H1 (cell line): ENCODE measurements at places on chromosomes 7 and 10.

- H3K36me3 ChIP-seq: peaks cover 33% of the 10 kb centered on the region
- no peak for DNase-seq
- no peaks in the 10 kb centered on the region; the same call in 1 of the 2 replicates for H3K4me1 ChIP-seq
Measured at GRCh38 chr7:135678612-135679575, 16.6 kb downstream of the STMP1 start.

GRCh38 chr10:48296576-48297098 is 9.8 kb upstream of the MAPK8 start:
- no peaks in the 10 kb centered on the region for H3K27me3 ChIP-seq
- no peak for DNase-seq
- H3K4me3 ChIP-seq: no peak overlapping the region
- H3K4me1 ChIP-seq: no peaks in the 10 kb centered on the region
- no peak overlapping the region for H3K27ac ChIP-seq

- no peak overlapping the region for H3K4me3 ChIP-seq
- no peaks in the 10 kb centered on the region for H3K36me3 ChIP-seq
- H3K4me1 ChIP-seq: no peaks in the 10 kb centered on the region
- no peak for DNase-seq
- no peak overlapping the region for H3K27ac ChIP-seq
Measured at GRCh38 chr7:153320681-153321080, 561.1 kb downstream of the ACTR3B start.

DNA sequence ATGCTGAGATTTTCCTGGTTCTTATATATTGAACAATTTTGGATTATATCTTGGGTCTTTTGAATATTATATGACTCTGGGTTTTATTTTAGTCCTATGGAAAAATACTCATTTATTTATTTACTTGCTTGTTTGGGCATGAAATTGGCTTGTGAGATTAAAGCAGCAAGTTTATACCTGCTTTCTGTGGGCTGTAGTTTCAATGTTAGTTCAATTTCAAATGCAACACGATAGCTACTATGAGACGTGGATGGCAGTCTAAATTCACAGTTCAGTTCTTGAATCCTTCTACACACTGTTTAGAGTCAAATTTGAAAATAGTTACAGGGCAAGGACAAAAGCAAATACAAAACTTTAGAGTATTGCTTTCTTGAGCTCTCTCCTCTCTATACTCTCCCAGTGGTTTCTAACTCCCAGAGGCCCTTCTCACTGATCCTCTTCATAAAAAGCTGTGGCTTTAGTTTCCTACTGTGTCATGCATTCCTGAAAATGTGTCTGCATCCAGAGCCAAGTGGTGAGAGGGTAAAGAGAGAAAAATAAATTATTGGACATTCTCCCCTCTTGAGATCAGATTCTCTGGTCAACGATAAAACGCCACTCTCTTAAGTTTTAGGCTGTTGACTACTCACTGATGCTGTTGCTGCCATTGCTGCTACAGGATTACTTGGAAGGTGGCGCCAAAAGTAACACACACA is 34.4 kb downstream of the POLR1F start:
- no peaks in the 10 kb centered on the region for H3K36me3 ChIP-seq
- H3K4me1 ChIP-seq: no peaks in the 10 kb centered on the region
- H3K27me3 ChIP-seq: no peaks in the 10 kb centered on the region

GRCh38 chr10:108436096-108436495 is 1271.6 kb upstream of the SORCS1 start:
- H3K4me3 ChIP-seq: no peak overlapping the region
- H3K4me1 ChIP-seq: no peaks in the 10 kb centered on the region

GRCh38 chr10:42941790-42942189 is 135.1 kb upstream of the RET start:
- no peaks in the 10 kb centered on the region; the same call in 1 of the 2 replicates for H3K4me1 ChIP-seq
- H3K27ac ChIP-seq: no peak overlapping the region
- H3K27me3 ChIP-seq: no peaks in the 10 kb centered on the region; the same call in 1 of the 2 replicates
- H3K36me3 ChIP-seq: no peaks in the 10 kb centered on the region
- DNase-seq: no peak

DNA sequence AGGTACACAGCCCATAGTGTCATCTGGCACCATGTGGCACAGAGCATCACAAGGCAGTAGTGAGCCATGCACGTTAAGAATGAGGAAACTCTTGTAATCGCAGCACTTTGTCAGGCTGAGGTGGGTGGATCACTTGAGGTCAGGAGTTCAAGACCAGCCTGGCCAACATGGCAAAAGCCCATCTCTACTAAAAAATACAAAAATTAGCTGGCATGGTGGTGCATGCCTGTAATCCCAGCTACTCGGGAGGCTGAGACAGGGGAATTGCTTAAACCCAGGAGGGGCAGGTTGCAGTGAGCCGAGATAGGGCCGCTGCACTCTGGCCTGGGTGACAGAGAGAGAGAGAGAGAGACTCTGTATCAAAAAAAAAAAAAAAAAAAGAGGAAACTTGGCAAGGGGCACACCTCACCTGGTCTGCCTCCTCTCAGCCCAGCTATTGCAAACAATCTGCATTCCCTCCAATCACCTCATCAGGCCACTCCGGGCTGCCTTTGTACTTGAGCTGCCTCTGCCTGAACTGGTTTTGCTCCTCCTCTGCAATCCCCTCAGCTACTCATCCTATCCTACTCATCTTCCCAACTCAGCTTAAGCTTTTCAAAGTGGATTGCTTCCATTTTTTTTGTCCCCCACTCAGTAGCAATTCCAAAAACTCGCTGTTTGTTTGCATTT is 46.0 kb upstream of the OPTN start:
- H3K36me3 ChIP-seq: no peaks in the 10 kb centered on the region
- DNase-seq: no peak
- H3K27me3 ChIP-seq: no peaks in the 10 kb centered on the region
- H3K27ac ChIP-seq: no peak overlapping the region
- H3K4me3 ChIP-seq: no peak overlapping the region

DNA sequence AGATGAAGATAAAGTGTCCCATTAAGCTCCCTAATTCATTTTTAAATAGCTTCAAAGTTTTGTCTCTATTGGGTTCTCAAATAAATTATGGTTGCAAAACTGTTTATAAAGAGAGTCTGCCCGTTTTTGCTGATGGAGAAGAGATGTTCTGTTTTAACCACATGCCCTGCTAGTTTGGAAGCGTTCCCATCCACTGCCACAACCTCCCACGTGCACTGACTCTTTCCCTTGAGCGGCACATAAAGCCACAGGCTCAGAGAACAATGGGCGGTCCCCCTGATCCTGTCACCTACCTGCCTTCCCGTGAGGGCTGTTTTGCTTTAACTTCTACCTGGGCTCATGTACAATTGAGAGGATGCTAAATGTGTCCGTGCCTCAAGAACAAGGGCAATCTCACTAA is 65.5 kb downstream of the CPVL start:
- DNase-seq: no peak
- H3K4me1 ChIP-seq: no peaks in the 10 kb centered on the region
- no peak overlapping the region for H3K4me3 ChIP-seq
- H3K27ac ChIP-seq: no peak overlapping the region
- no peaks in the 10 kb centered on the region for H3K27me3 ChIP-seq

GRCh38 chr7:25732766-25733217 is 419.2 kb upstream of the NFE2L3 start:
- no peaks in the 10 kb centered on the region for H3K36me3 ChIP-seq
- H3K4me3 ChIP-seq: peak overlapping the region; percentile 20; the same call in 1 of the 2 replicates
- no peaks in the 10 kb centered on the region for H3K27me3 ChIP-seq
- peaks cover 10% of the 10 kb centered on the region for H3K4me1 ChIP-seq
- no peak overlapping the region for H3K27ac ChIP-seq
- peak; percentile 33 for DNase-seq

DNA sequence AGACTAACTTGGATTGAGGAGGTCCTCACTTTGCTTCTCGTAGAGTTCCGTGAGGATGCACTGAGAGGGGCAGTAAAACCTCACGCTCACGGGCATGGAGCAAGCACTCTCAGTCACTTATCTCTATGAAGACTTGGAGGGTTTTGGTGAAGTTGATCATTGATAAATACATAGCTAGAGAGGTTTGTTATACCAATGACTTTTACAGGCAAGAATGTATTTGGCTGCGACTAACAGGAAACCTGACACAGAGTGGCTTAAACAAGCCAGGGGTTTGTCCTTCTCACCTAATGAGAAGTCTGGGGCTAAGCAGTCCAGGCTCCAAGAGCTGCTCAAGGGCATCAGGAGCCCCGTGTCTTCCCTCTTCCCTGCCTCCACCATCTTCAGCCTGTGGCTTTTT is 6.1 kb downstream of the BICC1 start:
- no peaks in the 10 kb centered on the region for H3K36me3 ChIP-seq
- peaks cover 12% of the 10 kb centered on the region for H3K27me3 ChIP-seq
- H3K4me3 ChIP-seq: no peak overlapping the region
- no peaks in the 10 kb centered on the region; the same call in 1 of the 2 replicates for H3K4me1 ChIP-seq
- no peak overlapping the region for H3K27ac ChIP-seq

DNA sequence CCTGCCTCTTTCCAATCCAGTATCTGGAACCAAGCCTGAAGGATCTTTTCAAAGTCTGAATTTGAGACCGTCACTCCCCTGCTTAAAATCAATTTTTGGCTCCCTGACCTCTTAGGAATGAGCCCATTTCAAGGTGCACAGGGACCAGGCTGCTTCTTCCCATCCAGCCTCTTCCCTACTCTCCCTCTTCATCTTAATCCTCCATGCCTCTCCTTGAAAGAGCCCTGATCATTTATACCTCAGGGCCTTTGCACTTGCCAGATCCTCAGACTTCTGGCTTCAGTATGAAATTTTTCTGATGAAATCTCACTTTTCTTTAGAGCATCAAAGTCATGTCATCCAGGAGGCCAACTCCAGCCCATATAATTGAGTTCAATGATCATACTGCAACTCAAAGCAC is 399.5 kb upstream of the CELF2 start:
- no peak overlapping the region for H3K27ac ChIP-seq
- no peak for DNase-seq
- H3K4me3 ChIP-seq: no peak overlapping the region
- no peaks in the 10 kb centered on the region for H3K27me3 ChIP-seq
- H3K36me3 ChIP-seq: no peaks in the 10 kb centered on the region
- no peaks in the 10 kb centered on the region for H3K4me1 ChIP-seq

- peaks cover 7% of the 10 kb centered on the region; the same call in 1 of the 2 replicates for H3K4me1 ChIP-seq
- H3K27ac ChIP-seq: no peak overlapping the region
- H3K4me3 ChIP-seq: no peak overlapping the region
Measured at GRCh38 chr7:138941545-138941944, 39.6 kb downstream of the KIAA1549 start.

- no peak overlapping the region for H3K4me3 ChIP-seq
- no peak for DNase-seq
- no peaks in the 10 kb centered on the region; the same call in 1 of the 2 replicates for H3K27me3 ChIP-seq
Measured at GRCh38 chr10:4655879-4656278, 170.1 kb upstream of the AKR1E2 start.

DNA sequence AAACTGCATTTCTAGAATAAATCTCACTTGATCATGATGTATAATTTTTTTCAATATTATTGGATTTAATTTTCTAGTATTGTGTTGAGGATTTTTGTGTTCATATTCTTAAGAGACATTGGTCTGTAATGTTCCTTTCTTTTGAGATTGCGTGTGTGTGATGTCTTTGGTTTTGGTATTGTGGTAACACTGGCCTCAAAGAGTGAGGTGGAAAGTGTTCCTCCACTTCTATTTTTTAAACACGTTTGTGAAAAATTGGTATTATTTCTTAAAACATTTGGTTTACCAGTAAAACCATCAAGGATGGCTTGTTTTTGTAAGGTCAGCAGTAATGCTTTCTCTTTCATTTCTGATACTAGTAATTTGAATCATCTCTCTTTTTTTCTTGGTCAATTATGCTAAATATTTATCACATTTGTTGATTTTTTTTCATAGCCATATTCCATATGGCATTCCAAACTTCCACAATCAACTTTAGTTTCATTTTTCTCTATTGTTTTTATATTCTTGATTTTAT is 290.2 kb upstream of the CDC14C start:
- DNase-seq: no peak
- H3K4me1 ChIP-seq: no peaks in the 10 kb centered on the region
- H3K27ac ChIP-seq: no peak overlapping the region
- no peaks in the 10 kb centered on the region for H3K27me3 ChIP-seq
